Epithelial cell of esophagus (primary cell): ENCODE measurements at places on chromosomes 12 and 14.
A peak's percentile ranks its signal among the peaks of the same experiment; 100 is the strongest.

- peak; percentile 88 for DNase-seq
Measured at GRCh38 chr12:91722072-91722471, 423.6 kb downstream of the BTG1 start.

GRCh38 chr12:27998658-27999057, 26.1 kb upstream of the PTHLH start:
- no peak for DNase-seq

GRCh38 chr12:9606247-9606646, 1.5 kb downstream of the KLRB1 start:
- no peak for DNase-seq

DNA sequence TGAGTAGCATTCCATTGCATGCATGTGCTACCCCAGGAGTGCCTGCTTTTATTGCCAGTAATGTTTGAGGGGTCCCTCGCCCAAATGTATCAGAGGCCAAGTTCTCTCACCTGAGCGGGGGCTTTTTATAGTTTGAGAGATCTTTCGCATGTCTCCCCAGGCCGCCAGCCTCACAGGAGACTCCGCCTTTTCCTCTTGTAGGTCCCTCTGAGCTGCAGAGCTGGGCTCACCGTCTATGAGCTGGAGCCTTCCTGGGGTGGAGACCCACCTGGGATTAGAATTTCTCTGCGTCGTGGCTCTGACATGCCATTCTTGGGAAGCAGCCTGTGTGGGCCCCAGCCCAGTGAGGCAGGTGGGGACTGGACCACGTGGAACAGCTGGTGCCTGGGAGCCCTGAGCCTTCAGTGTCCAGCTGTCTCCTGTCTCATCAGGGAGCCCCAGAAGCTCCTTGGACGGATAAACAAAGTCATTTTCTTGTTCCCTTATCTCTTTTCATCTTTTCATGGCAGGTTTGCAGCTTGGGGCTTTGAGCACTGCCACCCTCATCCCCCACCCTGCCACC, 261.7 kb upstream of the CRY1 start:
- no peak for DNase-seq

DNA sequence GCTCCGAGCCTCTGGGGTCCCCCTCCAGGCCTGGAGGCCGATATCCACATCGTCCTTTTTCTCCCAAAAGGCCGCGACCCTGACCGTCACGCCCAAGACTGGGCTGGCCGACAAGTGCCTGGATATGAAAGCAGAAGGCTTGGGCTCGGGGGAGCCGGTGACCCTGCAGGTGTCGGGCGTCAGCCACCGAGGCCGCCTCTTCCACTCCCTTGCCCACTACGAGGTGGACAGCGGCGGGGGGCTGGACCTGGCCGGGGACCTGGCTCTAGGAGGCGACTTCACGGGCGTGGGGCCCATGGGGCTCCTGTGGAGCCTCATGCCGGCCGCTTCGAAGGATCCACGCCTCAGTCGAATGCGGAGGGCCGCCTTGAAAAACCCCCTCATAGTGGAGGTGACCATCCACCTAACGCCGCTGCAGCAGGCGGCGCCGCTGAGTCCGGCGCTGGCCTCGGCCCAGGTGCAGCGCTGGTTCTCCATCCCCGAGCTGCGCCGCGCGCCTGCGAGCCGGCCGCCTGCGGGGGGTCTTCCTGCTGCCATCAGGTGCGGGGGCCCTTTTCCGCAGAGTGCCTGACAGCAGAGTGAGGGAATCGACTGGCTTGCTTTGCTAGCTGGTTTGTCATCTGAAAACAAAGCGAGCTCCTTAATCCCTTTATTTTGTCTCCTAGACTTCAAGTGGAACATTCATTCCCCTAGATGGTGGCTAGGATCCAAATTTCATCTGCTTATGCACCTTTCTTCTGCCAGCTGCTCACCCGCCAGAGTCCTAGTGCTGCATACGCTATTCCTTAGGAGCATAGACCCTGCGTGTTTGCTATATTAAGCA, 10.6 kb upstream of the DNAL1 start:
- DNase-seq: no peak

- DNase-seq: peak; percentile 8
Measured at GRCh38 chr14:57933349-57933748, 67.5 kb upstream of the SLC35F4 start.

GRCh38 chr14:28119849-28120248, 646.7 kb upstream of the FOXG1 start:
- no peak for DNase-seq

DNA sequence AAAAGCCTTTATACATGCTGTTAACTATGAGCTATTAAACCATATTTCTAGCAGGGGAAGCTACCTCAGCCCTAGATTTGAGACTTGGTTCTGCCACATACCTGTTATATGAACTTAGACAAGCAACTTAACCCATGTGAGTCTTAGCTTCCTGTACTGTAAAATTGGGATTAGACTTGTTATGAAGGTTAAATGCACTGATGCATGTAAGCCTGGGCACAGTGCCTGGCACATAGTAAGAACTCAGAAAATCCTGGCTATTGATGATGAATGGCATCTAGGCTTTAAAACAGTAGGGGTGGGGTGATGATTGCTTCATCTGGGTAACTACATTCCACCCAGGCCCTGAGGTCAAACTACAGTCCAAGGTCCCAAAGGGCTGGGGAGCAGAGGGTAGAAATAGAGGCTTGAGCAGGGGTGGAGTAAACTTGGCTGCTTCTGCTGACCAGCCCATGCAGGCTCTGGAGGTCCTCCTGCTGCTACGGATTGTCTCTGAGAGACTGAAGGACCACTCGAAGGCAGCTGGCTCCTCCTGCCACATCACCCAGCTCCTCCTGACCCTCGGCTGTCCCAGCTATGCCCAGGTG, 11.3 kb downstream of the ESPL1 start:
- DNase-seq: no peak

- DNase-seq: no peak
Measured at GRCh38 chr12:41795051-41795600, 349.5 kb downstream of the GXYLT1 start.

DNA sequence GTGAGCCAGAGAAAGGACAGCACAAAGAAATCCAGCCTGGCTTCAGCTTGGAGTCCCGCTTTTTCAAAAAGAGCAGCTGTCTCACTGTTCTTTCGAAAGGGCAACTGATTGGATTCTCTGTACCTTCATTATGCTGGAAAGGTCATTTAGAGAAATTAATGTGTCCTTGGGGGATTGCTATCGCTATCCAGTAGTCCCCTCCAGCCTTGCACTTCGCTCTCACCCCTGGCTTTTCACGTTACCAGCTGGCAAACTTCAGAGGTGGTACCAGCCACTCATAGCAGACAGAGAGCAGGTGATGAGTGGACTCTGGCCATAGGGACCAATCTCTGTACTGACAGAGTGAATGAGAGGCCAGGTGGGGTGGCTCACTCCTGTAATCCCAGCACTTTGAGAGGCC, 11.8 kb upstream of the NUAK1 start:
- DNase-seq: no peak
